DMS79 (cell line): ENCODE measurements at places on chromosomes 3 and 15.

DNA sequence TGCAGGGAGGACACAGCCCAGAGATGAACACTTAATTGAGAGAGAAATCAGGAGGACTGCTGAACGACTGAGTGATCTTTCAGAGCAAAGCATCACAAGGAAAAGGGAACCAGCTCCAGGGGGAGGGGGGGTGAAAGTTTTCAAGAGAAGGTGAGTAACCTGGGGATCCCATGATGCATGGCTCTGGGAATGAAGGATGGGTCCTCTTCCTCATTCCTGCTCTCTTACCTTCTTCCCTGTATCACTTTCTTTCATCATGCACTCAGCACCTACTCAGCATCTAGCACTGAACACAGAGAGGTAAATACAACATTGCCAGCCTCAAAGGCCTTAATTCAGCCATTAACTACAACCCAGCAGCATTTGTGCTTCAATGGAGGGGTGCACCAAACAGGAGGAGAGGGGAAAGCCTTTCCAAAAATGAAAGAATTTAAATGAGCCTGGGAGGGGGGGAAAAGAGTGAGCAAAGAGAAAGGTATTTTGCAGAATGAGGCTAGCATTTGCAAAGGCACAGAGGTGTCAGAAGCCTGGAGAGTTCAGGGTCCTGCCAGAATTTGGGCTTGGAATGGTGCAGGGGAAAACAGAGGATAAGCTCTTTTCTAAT is 427.4 kb downstream of the FOXP1 start:
- no peak for DNase-seq

GRCh38 chr3:134796281-134797056 is 1.4 kb downstream of the EPHB1 start:
- peak; percentile 25 for DNase-seq

DNA sequence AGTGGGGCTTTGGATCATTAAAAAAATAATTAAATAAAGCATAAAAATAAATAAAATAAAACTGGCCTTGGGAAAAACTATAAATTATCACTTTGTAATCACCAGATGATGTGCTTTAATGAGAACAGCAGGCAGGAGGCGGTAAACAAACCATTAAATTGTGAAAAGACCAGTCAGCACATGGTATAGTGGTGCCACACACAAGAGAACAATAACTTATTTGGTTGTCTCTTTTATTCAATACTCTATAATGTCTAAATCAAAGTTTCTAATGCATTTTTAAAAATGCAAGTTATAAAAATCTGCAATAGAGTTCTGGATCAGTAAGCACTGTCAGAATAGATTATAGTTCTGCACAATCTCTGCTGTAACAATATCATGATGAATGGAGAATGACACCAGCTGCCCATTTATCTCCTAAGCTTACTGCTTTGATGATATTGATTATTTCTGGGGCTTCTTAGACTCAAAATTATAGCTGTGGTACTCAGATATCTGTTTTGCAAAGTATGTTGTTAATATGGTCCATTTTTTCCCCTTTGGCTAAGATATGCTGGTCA is 259.3 kb downstream of the NAALADL2 start:
- no peak for DNase-seq

- peak; percentile 37 for DNase-seq
These were observed 36.3 kb downstream of the LRTM1 start for GRCh38 chr3:54891540-54891897.

DNA sequence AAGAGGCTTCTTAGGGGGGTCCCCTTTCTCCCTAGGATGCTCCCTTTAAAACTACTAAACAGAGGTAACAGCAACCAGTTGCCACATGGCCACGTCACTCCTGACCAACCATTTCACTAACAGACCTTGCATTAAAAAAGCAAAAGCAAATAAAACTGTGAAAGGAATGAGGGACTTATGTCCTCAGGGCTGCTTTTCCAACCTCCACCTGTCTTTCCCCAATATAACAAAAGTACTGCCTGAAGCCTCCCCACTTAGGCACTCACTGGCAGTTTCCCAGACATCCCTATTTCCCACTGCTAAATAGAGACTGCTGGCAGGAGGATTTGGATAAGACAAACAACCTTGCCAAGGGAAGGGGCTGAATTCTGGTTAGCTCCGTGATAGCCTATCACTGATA is 130.3 kb downstream of the ATP8B4 start:
- DNase-seq: no peak

DNA sequence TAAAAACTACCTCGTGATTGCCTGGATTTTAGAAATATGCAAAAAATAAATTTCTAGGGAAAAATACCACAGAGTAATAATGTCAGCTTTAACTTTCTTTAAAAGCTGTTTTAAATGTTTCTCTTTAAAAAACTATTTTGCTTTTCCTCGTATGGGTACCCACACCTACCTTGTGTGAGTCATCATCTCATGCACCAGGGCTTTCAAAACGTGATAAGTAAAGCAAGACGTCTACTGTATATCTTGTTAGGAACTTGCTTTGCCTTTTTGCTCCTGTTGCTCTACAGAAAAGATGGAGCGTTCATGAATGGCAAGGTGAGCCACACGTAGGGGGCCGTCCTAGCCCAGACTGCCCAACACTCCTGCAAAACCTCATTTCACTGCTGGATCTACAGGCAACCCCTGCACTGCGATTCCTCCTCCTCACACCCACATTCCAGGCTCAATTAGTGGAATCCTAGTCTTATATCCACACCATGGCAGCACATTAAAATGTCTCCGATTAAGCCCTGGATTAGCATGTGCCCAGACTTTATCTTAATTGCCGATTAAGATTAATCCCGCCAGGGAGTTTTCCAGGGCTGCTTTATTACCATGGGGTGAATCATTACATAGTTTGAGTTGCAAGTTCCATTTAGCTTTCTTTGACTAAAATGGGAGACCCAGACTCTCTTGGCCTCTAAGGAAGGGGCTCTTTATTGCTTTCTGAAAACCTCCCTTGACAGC is 293.6 kb upstream of the ICE2 start:
- DNase-seq: no peak

- DNase-seq: no peak
These were observed 264.7 kb downstream of the FHIT start for GRCh38 chr3:60986552-60986951.

- DNase-seq: no peak
These were observed 284.9 kb upstream of the MDFIC2 start for GRCh38 chr3:70597312-70597711.

GRCh38 chr15:28091313-28091712 is 7.8 kb downstream of the OCA2 start:
- no peak for DNase-seq

DNA sequence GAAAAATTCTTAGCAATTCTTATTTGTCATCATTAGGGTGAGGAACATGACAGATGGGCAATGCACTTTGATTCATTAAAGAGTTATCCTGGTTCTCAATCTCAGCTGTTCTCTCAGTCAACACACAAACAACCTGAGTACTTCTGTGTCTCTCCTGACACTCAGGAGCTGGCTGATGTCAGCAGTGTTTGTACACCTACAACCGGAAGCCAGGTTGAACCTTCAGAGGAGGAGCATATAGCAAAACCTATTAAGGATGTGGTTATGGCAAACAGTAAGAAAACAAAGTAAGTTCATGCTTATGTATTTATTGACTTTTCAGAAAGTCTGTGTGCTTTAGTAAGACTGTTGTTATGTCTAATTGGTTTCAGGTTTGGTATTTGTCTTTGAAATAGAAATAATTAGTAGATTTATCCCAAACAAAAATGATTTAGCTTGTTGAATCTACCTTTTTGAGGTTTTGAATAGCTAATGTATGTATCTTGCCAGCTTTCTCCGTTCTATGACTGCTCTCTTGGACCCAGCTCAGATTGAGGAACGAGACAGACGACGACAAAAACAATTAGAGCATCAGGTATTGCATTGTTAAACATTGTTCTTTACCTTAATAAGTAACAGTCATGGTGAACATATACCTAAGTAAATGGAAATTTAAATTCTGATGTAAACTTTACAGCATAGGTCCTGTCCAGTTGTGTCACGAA is 36.6 kb downstream of the CCDC66 start:
- no peak for DNase-seq

DNA sequence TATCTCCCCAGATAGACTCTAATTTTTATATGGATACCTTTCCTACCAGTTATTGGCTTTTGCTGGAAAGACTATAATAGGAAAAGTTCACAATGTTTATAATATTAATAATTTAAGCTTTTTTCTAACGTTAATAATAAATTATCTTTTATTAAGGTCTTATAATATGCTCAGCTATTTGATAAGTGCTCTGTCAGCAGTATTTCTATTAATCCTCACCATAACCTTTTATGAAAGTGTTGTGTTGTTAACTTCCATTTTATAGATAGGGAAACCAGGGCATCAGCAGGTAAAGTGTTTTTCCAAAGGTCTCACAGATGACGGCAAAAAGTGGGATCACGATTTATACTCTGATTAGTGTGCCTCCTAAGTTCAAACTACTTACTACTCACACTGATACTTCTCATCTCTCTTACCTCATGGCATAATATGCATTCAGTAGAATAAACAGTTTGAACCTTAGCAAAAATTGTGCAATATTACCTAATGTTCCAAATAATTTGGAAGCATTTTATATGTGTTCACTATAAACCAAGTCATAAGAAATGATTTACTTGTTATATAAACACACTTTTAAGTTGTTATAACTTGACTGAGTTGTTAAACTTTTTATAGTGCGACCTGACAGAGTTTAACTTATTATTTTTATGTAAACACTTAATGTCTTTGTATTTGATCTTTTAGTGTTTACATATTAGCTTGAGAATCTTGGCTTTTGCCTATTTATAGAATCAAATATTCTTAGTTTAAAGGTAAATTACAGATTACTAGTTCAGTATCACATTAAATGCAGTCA is 274.9 kb upstream of the DCBLD2 start:
- no peak for DNase-seq

- no peak for DNase-seq
These were observed 1.7 kb upstream of the PPARG start for GRCh38 chr3:12286927-12287726.

DNA sequence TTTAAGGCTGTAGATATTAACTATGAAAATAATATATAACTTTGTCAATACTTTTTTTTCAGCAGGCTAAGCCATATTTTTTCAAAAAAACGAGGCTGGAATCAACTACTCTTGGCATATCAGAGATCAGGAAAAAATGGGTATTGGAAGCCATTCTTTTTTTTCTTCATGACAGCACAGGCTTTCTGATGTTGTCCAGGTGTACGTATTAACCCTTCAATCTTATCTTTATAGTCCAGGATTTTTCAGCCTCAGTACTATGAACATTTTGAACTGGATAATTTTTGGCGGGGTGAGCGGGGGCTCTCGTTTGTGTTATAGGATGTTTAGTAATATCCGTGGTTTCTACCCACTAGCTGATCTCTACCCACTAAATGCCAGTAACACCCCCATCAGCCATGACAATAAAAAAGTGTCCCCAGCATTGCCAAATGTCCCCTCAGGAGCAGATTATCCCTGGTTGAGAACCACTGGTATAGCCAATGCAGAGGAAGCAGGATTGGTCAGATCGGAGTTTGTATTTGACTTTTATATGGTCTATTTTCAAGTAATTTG is 52.0 kb downstream of the PLCL2 start:
- DNase-seq: no peak

- DNase-seq: no peak
These were observed 1.1 kb upstream of the ST6GAL1 start for GRCh38 chr3:186929186-186929585.

- peak; percentile 6 for DNase-seq
These were observed 47.7 kb upstream of the GYG1 start for GRCh38 chr3:148943506-148944205.

DNA sequence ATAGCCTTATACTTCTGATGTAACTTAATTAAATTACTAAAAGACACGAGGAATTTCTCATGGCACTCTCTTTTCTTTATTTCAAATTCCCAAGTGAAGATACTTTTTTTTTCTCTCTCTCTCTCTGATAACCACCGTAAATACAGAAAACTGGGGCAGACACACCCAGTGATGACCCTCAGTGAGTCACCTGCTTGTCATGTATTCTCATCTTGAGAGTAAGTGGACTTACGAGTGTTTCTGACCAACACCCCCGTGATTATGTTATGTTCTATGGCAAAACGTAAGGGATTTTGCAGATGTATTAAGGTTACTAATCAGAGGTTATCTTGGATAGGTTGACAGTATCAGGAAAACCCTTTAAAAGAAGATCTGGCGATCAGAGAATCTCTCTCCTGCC is 348.8 kb upstream of the ZNF717 start:
- no peak for DNase-seq

- DNase-seq: no peak
These were observed 280.6 kb downstream of the ROBO2 start for GRCh38 chr3:77320514-77320913.

DNA sequence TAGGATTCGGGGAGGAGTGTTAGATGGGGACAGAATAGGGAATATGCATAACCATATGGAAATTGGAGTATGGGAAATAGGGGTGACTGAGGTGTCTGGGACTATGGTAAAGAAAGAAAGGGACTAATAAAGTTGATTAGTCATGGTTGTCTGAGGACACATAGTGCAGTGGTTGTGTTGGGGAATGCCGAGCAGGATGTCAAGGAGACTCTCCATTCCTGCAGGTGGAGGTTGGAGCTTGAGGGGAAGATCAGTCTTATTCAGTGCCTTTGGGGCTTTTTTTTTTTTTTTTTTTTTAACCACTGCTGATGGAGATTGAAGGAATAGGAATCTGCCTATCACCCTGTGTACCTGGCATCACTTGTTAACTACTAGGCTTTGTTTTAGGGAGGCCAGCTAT is 10.8 kb downstream of the NMD3 start:
- DNase-seq: no peak

GRCh38 chr15:98658831-98659699 is 10.7 kb downstream of the IGF1R start:
- no peak for DNase-seq

DNA sequence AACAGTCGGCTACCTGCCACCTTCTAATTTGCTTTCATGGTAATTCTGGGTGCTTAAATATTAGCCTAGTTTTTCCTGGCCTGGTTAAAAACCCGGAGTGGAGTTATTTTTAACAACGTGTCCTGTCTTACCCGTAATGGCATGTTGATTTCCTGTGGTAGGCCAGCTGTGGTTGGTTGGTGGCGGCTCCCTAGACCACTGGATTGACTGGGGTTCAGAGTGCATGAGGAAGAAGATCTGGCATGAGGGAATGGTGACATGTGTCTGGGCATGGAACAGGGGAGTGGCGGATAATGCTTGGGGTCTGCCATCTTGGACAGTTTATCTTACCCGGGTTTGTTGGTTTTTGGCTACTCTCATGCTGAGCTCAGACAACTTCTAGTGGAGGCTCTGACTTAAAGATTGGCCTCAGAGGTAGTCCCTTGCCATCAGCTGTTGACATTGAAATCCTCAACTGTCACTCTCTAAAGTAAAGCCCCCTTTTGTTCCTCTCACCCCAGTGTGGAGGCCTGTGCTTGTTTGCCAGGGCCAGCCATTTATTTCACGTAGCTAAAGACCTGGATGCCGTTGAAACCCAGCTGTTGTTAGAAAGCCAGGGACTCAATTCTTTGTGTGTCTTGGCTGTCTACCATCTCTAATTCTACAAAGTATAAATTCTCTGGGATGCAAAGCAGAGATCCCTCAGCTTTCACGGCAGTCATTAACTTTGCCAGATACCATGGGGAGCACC is 81.6 kb downstream of the DNASE1L3 start:
- no peak for DNase-seq

DNA sequence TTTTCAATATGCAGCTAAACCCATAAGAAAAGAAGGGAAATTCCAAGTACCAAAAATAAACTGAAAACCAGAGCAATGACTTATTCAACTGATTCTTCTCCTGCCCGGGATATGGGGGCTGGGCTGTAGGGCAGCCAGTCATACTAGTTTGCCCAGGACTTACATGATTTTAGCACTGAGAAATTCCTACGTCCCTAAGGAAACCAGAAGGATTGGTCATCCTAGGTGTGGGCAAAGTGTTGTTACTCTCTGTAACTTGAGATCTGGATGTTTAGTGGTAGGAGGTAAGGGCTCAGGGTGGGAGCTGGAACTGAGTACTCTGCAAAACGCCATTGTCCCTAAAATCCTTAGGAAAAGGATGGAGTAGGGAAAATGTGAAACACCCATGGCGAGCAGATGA is 1.2 kb upstream of the DAZL start:
- no peak for DNase-seq
